Astrocyte of the spinal cord (primary cell): ENCODE measurements at places on chromosomes 3 and 15.

GRCh38 chr15:40731034-40731433 lies 24.0 kb downstream of the RMDN3 start:
- DNase-seq: peak; percentile 31

DNA sequence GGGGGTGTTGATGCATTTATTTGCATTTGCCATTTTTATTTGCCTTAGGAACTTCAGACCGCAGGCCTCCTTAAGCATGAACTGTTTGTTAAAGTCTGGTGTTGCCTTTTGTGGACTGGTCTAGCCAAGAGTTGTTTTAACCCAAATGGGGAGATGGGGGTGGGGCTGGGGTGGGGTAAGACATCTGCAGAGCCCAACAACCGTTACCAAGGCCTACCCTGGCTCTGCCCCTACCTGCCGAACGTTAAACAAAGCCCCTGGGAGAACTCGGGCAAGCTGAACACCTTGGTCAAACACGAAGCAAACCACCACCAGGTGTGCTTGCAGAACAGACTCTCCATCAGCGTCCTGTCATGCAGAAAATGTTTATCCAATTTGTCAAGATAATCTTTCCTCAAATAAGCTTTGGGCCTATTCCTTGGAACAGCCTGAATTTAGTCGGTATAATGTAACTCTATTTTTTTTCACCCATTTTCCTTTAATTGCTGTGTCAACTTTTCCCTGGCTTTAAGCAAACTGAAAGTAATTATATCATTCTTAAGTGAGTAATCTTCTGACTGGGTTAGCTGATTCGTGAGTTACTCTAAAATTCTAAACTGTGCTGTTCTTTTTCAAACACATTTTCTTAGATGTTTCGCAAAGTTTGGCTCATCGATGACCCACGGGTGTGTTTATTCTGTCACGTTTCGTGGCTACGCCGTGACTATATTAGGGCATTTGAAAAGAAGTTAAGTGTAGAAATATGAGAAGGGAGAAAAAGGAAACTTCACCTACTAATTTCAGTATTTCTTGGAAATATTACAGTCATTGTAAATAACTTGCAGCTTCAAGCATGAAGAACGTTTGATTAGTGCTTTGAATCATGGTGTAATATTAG lies 127.6 kb downstream of the SOX2 start:
- no peak for DNase-seq

DNA sequence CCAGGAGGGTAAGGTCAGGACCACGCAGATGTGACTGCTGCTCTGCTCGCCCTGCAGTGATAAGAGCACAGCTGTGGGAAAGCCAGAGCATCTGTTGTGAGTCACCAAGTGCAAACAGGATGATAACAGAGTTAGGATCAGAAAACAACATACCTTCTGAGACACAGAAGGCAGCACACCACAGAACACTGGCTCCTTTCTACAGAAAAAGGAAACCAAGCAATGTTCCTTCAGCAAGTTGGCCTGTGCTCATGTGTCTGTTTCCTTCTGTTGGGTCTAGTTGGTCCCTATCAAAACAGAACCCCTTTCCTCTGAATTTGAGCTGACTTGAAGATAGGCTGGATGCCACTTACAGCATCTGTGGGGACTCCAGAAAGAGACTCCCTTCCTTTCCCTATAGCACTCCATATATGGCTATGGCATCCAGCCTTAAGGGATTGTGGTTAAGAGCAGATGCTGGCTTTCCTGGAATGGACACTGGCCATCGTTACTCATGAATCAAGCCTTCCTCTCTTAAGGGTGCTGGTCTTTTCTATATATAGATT lies 440.7 kb upstream of the THBS1 start:
- peak; percentile 93 for DNase-seq

DNA sequence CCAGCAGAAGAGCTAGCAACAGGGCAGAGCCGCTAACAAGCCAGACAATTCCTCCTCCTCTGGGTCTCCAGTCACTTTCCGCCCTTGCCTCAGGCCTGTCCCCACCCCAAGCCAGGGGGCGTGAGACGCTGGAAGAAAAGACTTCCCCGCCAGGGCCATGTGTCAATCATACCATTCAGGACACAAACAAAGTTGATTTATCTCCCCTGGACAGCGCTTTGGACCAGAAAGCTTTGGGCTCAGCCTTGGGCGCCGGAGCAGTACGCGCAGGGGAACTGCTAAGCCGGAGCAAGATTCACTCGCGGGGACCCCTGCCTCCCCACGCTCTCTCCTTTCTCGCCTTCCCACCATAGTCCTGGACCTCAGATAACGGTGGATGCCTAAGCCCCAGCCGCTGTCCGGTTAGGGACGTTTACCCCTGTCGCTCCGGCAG lies 479 bp downstream of the LRRC2 start:
- no peak for DNase-seq

DNA sequence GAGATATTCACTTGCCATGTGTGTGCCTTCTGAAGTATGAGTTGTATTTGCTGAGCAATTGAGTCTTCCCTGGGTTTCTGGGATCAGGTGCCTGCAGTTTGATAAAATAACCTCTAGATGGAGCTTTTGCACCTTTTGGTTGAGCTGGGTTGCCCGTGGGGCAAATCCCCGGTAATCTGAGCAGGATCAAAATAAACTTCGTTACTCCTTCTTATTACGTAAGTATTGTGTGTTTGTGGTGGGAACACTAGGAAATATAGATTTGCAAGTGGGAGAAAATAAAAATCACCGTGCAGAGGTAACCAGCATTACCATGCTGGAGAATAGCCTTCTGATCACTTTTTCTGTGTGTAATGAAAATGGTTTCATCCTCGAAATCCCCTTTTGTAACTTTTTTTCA lies 277.4 kb upstream of the NR2E3 start:
- DNase-seq: peak; percentile 25

GRCh38 chr3:31758322-31758965 lies 222.6 kb downstream of the OSBPL10 start:
- DNase-seq: no peak

DNA sequence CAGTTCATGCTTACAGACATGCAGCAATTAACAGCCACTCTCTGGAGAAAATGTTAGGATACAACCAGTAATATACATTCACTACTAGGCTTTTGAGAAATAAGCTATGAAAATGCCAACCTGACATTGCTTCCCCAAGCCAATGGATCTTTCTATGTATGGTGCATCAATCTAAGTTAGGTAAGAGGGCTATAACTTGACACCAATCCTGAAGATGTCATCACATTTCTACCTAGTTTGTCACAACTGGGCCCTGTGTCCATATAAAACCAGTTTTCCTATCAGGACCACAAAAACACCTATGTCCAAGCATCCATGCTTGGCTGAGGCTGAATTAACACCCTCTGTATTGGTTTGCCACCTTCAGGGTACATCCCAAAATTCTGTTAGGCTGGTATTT lies 13.8 kb upstream of the GPX1 start:
- no peak for DNase-seq

- DNase-seq: peak; percentile 81
Measured at GRCh38 chr15:58473724-58474123, 41.9 kb downstream of the LIPC start.

DNA sequence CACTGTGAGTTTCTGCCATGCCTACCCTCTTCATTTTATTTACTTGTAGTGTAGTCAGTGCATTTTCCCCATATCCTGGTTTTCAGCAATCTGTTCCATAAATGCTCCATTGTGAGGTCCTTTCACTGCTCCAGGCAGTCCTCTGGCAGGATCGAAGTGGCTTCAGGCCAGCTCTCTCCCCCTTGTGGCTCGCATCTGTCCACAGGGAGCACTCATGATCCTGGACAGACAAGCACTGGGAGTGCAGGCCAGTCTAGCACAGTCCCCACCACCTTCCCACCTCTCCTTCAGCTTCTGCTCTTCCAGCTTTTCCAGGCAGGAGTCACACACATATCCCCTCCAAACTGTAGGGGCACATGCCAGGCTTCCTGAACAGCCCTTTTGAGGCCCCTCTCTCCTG lies 173.6 kb downstream of the PPM1L start:
- no peak for DNase-seq

DNA sequence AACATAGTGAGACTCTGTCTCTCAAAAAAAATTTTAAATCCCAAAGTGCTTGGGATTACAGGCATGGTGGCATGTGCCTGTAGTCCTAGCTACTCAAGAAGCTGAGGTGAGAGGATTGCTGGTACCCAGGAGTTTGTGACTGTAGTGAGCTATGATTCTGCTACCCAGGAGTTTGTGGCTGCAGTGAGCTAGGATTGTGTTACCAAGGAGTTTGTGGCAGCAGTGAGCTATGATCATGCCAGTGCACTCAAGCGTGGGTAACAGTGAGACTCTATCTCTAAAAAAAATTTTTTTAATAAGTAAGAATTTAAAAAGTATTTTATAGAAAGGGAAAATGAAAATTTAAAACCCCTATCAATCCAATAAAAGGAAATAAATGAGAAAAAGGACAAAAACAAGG lies 69.5 kb downstream of the FAIM start:
- DNase-seq: no peak

DNA sequence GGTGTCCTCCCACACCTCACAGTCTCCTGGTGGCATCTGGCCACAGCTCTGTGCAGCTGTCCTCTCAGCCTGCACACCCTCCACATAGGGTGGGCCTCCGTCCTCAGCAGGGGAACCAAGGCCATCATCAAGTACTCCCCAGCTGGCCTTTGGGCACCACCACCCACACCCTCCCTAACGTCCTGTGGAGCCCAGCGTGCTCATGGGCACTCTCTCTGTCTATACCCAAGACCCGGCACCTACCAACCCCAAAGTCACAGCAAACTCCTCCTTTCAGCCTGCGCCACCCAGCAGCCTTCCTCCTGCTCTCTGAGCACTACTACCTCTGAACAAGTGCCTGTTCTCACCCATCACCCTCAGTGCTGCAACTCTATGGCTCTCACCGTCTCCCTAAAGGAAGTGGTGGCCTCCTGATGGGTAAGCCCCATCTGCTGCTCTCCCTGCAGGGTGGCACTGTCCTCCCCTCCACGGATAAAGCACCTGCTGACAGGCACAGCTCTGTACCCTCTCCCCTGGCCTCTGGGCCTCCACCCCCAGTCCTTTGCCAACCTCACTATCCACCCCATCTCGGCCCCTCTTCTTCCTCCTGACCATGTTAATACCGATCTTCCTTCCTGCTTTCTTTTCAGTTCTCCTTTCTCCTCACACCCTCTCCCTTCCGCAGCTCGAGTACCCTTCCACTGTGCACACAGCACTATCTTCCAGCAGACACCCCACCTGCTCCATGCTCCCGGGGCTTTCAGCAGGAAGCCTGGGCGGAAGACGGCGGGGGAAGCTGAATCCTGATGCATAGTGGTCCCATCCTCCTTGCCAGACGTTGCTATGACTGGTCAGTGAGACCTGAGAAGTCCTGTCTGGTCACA lies 31.5 kb downstream of the SLC41A3 start:
- no peak for DNase-seq

DNA sequence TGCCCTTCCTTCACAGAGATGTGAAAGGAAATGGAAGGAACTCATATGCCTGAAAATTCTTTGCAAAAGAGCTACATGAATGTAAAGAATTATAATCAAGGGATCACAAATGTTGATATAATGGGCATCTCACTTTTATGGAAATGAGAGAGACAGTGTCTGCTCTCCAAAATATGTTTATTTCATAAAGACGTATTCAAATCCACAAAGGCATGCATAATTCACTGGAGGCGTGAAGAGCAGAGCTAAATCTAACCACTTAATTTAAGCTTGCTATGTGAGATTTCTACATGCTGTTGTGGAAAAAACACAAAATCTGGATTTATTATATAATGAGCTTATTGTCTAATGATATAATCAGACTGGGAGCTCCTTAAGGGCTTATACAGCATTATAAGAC lies 469.1 kb downstream of the RAP2B start:
- no peak for DNase-seq

DNA sequence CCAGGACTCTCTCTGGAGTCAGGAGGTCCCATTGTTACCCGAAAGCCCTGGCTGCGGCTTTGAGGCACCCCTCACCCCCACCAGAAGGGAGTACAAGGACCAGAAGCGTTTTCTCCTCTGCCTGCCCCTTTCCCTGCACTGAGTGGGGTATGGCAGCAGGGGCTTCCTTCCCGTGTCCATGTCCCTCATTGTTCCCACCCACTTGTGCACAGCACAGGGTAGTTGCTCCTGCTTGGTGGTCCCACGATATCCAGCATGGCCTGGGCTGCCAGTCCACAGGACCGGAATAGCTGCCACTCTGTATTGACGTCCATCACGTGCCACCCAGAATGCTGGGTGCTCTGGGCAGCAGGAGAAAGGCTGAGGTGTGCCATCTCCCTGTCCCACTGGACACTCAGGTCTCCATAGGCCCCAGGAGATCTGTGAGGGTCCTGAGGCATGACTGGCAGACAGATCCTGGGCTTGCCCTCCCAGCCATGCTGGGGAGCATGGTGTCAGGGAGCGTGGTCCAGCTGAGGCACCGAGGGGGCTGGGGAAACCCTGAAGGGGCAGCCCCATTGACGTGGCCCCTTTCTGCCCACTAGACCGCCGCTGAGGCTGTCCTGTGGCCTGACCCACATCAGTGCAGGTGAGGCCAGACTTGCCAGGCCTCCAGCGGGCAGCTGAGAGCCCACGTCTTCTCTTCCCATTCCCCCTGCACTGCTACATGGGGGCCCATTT lies 45.3 kb upstream of the SEC22A start:
- DNase-seq: no peak

DNA sequence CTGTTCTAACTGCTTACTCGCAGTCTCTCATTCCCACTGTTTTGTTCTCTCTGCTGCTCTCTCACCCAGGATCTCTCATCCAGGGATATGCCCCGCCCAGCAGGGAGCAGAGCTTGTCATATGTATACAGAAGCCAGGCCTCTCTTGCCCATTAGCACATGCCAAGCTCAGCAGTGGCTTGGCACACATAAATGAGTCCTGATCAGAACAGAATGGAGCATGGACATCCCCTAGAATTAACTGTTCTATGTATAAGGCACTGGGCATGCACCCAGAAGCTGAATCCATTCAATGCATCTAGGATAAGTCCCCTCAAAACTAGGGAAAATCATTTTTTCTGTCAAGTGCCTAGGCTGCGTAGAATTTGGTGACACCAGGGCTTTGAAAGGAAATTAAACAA lies 61.6 kb downstream of the IGSF11 start:
- no peak for DNase-seq

GRCh38 chr15:53193149-53193548 lies 403.0 kb upstream of the ONECUT1 start:
- DNase-seq: peak; percentile 9
